ENCODE measurements at places on chromosomes 7 and 10.

DNA sequence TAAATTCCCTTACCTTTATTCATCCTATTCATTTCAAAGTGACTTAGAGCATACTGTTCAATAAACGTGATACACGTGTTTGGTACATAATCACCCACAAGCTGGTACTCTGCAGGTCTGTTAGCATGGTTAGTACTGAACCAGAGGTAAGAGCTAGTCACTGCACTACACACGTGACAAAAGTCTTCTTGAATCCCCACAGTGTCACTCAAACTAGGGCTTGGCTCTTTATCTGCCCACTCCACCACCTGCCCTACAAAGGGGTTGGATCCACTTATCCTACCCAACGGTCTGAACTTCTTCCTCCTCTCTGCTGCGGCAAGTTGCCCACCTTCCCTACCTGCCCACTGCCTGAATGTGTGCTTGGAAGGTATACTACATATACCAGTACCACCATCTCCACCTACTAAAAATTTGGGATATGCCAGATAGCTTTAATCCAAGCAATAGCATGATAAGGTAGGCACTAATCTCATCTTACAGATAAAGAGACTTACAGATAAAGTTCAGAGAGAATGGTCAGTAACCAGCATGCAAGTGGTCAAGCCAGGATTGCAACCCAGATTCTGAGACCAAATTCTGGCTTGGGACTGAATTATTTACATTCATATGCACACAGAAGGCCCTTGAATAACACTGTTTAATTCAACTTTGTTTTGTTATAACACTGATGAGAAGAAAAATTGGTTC lies 92.2 kb downstream of the SGMS1 start:
- no peak for DNase-seq

DNA sequence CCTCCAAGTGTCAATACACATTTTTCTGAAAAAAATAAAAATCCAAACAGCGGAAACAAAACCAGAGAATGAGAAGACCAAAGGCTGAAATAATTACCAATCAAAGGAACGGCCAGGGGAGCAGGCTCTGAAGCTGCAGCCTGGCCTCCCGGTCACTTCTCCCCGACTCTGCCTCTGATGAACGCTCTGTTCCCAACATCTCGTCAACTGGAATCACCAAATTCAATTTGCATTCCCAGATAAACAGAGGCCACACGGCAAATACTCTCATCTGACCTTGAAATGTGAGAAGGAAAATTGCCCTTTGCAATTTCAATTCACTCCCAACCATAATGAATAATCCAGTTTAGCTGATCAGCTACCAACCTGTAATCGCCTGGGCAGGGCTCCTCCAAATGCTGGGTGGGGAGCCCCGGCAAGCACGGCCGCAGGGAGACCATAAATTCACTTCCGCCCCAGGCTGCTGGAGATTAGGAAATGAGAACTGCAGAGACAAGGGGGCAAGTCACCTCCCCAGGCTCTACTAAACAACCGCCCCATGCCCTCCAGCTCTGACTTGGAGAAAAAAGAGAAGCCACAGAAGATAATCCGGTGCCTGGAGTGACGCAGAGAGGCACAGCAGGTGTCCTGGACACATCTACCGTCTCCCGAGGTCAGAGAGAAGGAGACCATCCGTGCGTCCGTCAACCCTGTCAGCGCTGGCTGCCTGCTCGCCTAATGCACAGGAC lies 153.2 kb downstream of the MAD1L1 start:
- no peak for DNase-seq

- DNase-seq: no peak
These were observed 361.6 kb upstream of the GRM3 start for GRCh38 chr7:86282014-86282682.

DNA sequence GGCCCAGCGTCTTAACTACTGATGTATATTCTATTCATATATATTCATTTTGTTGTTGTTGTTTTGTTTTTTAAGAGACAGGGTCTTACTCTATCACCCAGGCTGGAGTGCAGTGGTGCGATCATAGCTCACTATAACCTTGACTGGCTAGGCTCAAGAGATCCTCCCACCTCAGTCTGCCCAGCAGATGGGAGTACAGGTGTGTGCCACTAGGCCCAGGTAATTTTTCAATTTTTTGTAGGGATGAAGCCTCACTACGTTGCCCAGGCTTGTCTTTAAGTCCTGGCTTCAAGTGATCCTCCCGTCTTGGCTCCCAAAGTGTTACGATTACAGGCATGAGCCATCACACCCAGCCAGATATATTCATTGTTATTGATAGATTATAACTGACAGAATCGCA lies 12.9 kb upstream of the STN1 start:
- no peak for DNase-seq

- DNase-seq: no peak
These were observed 72.9 kb upstream of the ARMC3 start for GRCh38 chr10:22854935-22855421.

DNA sequence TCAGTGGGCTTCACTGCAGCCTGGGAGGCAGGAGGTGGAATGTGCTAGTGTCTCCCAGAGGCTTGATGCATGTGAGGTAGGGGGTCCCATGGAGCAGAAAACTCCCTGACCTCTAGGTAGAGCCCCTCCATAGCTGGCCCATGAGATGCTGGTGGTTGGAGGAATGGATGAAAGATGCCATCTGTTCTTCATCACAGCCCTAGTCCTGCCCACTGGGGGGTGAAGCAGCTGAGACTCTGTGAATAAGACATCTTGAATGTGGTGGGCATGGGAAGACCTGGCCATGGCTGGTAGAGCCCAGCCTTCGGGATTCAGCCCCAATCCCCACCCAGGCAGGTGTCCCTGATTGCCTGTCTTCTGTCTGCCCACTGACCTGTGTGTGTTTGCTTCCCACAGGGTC lies 92.5 kb downstream of the COL13A1 start:
- no peak for DNase-seq

DNA sequence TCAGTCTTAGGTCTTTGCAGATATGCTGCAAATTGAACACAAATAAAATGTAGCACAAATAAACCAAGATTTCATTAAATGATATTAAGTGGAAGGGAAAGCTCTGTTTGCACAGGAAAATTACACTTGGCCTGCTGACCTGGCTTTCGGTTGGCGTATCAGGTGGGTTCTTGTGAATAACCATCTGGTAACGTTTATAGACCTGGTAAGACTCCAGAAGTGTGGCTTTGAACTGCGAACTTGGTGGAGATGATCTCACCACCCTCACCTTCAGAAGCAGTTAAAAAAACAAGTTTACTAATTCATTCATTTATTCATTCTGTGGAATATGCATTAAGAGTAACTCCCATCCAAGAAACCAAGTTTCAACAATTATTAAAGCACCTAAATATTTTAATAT lies 28.1 kb downstream of the ATE1 start:
- DNase-seq: no peak

DNA sequence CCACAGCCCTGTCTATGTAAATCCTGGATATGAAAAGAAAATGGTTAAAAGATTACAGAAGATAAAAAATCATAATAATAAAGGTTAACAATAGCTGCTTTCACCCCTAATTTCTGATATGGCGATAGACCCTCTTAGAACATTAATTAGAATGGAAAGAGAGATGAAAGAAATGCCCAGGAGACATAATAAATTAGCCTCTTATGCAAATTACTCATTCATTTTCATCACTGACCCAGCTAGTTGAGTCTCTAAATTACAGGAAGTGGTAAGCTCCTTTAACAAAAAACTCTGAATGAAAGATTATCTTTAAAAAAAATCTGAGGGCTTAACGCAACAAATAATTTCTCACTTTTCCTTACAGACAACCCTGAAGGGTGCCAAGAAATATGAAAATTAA lies 12.4 kb downstream of the GFRA1 start:
- DNase-seq: no peak

DNA sequence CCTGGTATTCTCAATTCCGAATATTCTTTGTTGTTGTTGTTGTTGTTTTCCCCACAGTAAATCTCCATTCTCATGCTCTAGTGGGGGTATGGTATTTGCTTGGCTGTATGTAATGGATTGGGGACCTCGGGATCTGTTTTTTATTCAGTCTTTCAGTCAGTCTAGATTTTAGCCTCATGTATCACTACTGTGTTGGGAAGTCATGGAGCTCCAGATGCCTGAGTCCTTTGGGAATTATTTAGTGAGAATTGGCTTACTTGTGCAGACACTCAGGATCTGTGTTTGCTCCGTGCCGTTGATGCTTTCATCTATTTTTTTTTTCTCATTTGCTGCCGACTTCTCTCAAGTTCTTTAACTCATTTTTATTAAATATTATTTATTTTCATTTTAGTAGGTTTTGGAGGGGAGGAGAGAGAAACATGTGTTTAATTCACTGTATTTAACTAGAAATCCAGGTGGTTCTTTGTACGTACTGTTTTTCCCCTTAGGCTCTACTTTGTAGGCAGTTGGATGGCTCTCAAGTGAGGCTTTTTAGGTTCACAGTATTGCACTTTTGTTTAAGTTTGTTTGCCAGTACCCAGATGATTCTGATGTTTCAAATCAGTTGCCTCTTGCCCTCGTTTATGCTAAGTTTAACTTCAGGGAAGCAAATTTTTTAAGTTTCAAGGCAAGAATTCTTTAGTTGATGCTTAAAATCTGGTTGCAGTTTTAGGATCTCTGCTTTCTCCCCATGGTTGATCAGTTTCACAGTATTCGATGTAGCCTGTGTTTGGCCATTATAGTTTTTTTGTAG lies 36.9 kb downstream of the ZNRF2 start:
- no peak for DNase-seq

GRCh38 chr7:151366166-151366879 lies 24.7 kb downstream of the NUB1 start:
- no peak for DNase-seq

GRCh38 chr7:26627891-26628341 lies 236.5 kb downstream of the SKAP2 start:
- DNase-seq: no peak

GRCh38 chr10:100624298-100624697 lies 88.6 kb downstream of the HIF1AN start:
- DNase-seq: no peak

- DNase-seq: no peak
These were observed 8.2 kb upstream of the FEZF1 start for GRCh38 chr7:122312789-122313188.

- DNase-seq: no peak
These were observed 104.4 kb upstream of the ZNF92 start for GRCh38 chr7:65269150-65269856.

DNA sequence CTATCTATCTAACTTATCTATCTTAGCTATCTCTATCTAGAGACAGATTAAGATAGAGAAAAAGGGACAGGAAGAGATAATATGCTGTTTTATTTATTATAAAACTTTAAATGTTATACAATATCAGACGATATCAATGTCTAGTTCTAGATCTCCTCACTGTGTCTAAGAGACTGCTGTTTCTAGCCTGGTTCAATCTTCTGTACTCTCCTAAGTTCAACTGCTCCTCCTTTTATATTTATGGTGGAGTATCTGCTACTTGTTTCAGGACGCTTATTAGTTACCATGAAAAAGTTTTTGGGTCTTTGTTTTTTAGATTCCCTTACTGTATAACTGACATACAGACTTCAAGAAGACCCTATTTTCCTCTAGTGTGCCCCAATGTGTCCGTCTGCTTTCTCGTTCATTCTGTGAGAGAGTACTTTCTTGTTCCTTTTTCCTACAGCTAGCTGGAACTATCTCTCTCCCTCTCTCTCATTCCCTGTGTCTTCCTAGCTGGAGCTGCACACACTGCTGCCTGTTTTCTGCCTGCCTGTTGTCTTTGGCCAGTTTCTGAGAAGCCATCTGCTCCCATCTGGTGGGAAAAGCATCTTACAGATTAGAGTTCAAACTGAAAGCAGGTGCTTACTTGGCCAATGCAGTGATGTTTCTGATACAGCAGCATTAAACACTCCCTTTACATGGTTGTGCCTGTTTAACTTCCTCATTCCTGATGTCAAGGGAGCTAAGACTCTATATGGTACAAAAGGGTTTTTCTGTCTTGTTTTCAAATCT lies 49.4 kb upstream of the ARL4A start:
- no peak for DNase-seq

GRCh38 chr10:88216976-88217375 lies 353.6 kb downstream of the PTEN start:
- DNase-seq: no peak

DNA sequence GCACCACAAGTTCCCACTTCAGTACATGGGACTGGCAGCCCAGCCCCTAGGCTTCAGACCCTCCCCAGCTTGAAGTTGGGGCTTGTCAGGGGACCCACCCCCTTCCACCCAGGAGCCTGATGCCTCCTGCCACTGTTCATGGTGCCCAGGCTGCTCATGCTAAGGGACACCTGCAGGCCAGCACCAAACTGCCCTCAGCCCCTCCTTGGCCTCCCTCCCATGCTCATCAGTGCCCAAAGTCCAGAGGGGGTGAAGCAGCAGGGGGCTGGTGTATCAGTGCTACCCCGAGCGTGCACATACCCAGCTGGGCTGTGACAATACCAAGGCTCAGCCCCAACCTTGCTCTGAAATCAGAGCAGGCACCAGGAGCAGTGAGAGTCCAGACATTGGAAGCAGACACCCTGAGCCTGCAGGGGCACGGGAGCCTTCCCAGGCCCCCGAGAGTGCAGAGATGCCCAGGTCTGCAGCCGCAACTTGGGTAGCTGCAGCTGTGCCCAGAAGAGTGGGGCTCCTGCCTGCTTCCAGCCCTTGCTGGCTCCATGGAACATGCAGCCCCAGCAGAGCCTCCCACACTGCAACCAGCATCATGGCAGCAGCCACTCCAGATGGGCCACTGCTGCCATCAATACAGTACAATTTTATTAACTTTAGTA lies 79.0 kb downstream of the MTERF1 start:
- DNase-seq: no peak

DNA sequence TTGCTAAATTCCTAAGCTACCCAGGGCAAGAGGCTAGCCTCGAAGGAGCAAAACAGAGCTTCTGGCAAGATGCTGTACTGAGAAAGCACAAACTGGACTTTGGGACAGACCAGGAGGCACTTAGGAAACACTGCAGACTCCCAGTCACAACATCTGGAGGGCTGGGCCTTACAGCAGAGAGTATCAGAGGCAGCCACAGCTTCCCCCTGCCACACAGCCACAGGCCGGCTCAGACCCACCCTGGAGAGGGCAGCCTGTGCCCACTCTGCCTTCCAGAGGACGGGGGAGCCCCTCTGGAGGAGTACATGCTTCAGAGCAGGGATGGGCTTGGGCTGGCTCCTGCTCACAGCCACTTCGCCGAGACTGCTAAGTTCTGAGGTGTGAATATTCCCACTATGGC lies 17.4 kb downstream of the ESYT2 start:
- DNase-seq: no peak

GRCh38 chr10:22434521-22434920 lies 89.2 kb downstream of the SPAG6 start:
- DNase-seq: no peak

DNA sequence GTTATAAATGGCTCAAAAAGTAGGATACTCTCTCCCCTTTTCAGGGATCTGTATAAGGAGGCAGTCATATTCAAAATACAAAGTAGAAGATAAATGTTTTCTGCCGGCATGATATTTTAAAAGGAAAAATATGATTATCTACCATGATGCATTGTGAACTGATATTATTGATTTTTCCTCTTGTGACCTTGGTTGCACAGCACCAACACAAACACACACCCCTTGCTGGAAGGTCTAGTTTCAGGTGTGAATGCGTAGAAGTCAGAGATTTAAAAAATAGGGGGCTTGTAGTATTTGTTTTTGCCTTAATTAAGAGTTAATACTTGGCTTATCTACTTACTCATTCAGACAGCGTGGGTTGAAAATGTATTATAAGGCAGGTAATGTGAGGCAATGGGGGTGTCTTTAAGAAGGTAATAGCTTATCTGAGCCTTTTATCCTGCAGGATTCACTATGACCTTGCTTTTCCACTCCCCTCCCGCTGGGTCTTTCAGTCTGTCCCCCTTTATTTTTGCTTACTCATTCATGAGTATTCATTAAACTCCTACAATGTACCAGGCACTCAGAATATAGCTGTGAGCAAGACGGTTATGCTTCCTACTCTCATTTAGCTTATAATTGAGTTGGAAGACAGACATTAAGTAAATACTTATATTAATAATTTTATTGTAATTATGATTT lies 390.6 kb downstream of the SDK1 start:
- no peak for DNase-seq
